ENCODE measurements at places on chromosomes 4 and X.

DNA sequence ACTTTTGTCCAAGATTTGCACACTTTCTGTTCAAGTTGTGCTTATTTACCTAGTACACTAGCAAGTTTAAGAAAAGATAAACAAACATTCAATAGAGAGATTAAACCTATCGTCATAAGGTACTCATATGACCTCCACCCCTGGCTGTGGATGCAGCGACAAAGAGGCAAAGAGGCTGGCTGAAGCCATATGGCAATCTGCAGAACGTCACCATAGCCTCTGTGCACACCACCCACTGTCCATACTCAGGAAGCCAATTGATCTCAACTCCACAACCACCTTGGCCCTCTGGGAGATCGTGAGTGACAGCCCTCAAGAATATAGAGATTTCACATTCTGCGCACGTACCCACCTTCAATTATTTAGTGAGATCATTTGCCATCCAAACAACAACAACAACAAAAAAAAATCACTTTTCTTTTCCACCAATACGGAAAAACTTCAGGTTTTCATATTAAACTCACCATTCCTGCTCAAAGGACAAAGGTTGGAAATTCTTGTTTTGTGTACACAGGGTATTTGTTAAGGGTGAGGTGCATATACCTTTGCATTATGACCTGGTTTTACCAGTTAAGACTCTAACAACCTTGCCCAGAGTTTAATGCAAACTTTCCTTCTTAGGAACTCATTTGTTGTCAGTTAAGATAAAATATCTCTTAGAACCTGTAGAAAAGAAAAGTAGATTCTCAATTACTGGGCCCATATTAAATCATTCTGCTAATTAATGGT lies 243.0 kb upstream of the FSTL5 start:
- DNase-seq, result no peak

DNA sequence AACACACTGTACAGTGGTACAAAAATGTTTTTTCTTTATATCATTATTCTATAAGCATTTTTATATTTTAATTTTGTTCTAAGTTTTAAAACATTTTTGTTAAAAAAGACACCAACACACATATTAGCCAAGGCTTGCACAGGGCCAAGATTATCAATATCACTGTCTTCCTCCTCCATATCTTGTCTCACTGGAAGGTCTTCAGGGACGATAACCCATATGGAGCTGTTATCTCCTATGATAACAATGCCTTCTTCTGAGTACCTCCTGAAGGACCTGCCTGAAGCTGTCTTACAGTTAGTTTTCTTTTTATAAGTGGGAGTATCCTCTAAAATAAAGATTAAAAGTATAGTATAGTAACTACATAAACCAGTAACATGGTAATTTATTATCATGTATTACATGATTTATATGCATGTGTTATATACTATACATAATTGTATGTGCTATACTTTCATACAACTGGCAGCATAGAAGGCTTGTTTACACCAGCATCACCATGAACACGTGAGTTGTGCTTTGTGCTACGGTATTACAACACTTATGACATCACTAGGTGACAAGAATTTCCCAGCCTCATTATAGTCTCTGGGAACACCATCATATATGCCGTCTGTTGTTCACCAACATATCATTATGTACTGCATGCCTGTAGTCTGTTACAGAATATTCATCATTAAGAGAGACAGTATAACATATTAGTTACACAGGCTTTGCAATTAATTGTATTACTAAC lies 90.7 kb downstream of the WDFY3 start:
- no peak for DNase-seq

DNA sequence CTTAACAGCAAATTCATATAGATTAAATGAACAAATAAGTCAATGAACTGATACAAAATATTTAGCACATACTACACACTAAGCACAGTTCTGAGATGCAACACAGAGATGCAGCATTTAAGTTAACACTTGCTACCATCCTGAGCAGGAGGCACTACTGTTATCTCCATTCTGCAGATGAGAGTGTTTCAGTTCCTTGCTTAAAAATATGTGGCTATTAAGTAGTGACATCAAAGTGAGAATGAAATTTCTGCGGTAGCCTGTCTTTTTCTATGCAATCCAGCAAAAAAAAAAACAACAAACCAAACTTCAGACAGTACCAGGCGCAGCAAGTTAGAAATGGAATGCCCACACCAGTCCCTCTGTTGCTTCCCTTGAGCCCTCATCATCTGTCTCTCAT lies 90.8 kb downstream of the SHISA3 start:
- no peak for DNase-seq

GRCh38 chr4:94489098-94489497 lies 37.4 kb downstream of the PDLIM5 start:
- no peak for DNase-seq

- no peak for DNase-seq
These were observed 99.5 kb downstream of the ARHGAP6 start for GRCh38 chrX:11566173-11566572.

GRCh38 chrX:73767017-73767416 lies 204.0 kb downstream of the CHIC1 start:
- DNase-seq, result no peak

- no peak for DNase-seq
These were observed 40.2 kb downstream of the VSIG4 start for GRCh38 chrX:65999563-66000148.

GRCh38 chrX:48196745-48197201 lies at the start of gene SSX5:
Gene SSX5 (minus strand): TSS chrX:48196795. CDS start chrX:48195358, 1,437 bp downstream.
- no peak for DNase-seq

DNA sequence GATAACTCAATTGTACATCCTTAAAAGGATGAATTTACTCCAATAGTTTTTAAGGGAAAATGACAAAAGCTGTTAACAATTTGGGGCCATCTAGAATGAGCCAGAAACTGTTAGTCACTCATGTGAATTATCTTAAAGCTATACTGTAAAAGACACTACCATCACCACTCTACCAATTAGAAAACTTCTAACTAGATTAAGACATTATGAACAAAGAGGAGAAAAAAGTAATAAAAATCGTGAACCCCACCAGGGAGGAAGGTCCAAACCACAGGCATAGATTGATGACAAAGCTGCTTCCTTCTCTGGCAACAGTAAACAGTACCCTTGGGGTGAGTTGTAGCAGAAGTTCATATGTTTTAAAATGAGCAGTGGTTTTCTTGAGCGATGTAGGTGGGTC lies 106.1 kb downstream of the PDGFC start:
- no peak for DNase-seq

DNA sequence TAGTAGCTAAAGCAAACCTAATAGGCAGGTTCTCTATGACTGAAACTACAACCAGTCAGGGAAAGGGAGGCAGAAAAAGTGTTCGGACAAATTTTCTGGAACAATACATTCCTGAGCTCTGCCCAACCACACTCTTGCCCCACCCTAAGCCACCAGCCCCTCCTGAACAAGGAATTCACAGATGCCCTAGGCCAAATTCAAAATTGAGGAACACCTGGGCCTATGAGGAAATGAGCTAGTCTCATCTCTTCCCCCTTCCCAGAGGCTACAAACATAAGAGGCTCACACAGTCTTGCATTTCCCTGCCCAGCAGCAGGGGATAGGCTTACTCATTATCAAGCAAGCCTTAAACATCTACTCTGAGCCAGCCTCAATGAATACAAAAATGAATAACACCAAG lies 284.7 kb downstream of the ZNF674 start:
- no peak for DNase-seq

- no peak for DNase-seq
These were observed 7.3 kb upstream of the MXD4 start for GRCh38 chr4:2269206-2269531.

- DNase-seq, result no peak
These were observed 274.6 kb downstream of the NKX6-1 start for GRCh38 chr4:84224522-84224921.

DNA sequence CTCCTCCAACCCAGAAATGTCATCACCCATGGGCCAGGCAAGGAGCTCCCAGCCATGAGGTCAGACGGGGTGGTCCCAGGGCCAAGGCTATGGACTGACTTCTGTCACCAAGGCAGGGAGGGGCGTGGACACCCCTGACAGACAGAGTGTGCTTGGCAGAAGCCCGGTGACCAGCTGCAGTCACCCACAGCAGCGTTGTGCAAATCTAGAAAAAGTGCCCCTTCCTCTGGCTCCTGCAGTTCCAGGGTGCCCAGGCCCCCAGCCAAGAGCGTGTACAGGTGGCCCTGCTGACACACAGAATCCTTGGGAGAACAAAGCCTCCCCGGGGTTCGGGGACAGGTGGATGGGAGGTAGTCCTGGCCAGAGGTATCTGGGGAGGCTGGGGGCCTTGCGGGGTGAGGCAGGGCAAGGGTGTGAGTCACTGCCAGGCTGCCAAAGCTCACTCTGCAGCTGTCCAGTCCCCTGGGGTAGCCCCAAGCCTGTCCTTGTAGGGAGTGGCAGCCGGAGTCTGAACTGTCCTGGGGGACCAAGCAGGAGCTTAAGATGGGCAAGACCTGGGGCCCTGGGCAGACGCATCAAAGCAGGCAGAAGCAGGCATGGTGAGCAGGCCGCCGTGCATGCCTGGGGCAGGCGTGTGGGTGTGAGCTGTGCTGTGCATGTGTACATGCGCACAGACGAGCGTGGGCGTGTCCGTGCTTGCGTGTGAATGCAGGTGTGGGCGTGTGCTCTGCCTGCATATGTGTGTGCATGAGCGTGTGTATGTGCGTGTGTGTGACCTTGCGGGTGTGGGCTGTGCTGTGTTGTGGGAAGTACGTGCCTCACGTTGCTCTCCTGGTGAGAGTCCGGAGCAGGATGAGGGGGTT lies 3.3 kb downstream of the MYL5 start:
- no peak for DNase-seq

DNA sequence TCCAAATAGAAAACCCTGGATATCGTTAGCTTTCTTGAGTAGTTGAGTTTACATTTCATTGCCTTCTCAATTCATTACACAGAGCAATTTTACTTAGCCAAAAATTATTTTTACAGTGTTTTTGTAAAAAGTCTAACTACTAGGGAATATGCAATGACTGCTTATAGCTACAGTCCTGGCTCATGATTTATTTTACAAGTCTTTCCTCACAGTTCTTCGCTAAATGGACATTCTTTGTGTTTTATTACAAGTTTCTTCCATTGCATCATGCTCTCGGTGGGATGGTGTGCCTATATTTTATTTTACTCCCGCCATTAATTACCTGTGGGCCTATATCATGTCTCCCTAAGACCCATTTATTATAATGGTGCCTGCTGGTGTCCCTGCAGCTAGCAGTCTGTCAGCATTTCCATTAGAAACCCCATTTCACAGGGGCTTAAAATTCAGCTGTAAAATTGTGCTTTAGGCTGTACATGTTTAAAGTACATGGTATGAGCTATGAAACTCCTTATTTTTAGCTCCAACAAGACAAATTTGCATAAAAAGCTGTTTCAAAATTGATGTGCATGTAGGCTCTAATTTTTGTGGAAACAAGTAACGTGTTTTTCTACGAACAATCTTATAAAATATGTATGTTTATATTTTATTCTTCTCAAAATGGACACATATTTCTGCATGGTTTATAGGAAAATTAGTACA lies 227.4 kb downstream of the SLC7A11 start:
- DNase-seq, result no peak

DNA sequence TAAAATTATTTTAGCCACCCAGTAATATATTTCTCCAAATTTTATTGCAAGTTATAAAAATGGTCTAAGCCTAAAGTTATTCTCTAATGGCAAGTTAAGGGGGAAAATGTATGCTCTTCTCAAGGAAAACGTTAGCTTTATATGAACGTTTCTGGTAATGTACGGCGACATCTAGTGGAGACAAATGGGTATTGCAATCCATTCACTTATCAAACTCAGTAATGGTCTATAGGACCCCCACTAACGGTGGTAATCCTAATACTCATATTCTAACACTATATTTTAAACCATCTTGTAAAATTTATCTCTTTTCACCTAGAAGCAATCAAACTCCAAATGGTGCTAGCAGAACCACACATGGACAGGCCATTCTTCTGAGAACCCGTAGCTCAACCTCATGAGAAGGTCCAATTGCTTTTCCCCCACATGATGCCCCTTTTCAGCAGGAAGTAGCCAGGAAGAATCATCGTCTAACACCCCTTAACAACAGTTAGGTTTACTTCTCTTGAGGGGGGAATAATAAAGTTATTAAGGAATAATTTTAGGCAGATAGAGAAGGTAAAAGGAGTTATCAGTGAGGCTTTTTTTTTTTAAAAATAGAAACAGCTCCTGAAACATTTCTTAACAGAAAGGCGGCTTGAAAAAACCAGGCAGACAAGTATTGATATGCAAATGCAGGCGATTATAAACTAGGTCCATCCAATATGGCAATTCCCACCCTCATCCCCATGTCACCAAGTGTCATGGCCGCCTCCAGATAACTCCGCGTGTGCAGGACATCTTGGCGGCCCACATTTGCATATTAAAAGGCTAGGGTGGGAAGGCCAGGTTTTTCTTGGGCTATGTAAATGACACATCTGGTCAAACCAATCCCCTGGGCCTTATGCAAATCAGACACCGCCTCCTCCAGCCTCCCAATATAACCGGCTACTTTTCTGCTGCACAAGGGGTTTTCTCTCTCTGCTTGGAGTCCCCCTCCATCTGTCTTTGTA lies 35.0 kb downstream of the NUDT11 start:
- DNase-seq, result no peak

- no peak for DNase-seq
These were observed 39.7 kb upstream of the DCLK2 start for GRCh38 chr4:150038335-150039076.

GRCh38 chr4:25911356-25911755 lies 2.7 kb upstream of the SMIM20 start:
- no peak for DNase-seq

All from stimulated activated CD8-positive, alpha-beta memory T cell treated with anti-CD3 and anti-CD28 coated beads, Interleukin-4, amount 100 ng/mL, for 4 hours (primary cell).